ENCODE measurements at places on chromosomes 16 and 17. TPM values are rescaled to one million over a fixed set of nuclear protein-coding genes. Genes with fewer than 3 reads are reported as not detected.

The TOM1L1 gene
- 15.6 TPM for total RNA-seq

The ZFP1 gene
- total RNA-seq = 38.5 TPM

The BEAN1 gene
- total RNA-seq = 5.3 TPM

The CCL16 gene
- total RNA-seq = not detected

The FBXO39 gene
- total RNA-seq = not detected

The OTOA gene
- 0.36 TPM for total RNA-seq

The KRT24 gene
- total RNA-seq = not detected

The C16orf89 gene
- total RNA-seq = 6.9 TPM

- peak; percentile 71 for DNase-seq
Observed at GRCh38 chr17:42252597-42253550, 23.3 kb downstream of the STAT5B start.

DNA sequence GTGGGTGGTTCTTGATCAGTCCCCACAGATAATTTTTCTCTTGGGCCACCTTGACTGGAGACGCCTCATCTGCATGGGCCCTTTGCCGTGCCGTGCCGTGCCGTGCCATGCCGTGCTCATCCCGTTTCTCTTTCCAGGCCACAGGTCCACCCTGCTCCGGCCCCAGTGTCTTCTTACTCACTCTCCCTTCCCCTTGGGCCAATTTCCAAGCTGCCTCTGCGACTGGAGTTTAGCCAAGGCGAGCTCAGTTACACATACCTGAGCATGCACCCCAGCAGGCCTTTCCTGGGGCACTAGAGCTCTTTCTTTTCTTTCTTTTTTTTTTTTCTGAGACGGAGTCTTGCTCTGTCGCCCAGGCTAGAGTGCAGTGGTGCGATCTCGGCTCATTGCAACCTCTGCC is 40.5 kb upstream of the MGAT5B start:
- DNase-seq = no peak

DNA sequence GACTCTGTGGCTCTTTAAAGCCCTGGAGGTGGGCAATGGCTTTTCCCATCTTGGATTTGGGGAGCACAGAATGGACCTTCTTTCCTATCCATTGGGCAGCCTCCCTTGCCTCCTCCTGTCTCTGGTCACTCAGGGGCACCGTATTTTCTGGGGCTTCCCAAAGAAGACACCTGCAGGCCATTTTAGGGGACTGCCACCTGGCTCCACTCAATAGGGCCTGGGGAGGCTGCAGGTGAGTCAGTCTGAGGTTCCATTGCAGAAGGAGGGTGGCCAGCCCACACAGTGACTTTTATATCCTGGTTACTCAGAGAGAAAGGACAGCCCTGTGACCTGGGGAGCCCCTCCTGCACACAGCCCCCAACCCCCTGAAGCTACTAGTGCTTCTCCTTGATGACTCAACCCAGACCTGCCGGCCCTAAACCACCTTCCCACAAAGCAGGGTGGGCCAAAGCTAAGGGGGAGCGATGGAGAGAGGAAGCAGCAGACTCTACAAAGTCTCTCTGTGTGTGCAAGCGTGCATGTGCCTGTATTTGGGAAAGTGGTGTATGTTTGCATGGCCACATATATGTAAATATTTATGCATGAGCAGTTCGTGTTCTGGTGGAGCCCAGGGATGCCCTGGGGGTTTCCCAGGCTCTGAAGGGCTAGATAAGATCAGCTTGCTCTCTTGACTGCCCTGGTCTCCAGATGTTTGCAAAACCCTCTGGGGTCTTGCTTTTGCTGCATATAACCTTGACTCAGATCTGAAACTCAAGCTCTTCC is 5.0 kb downstream of the CX3CL1 start:
- no peak for DNase-seq

DNA sequence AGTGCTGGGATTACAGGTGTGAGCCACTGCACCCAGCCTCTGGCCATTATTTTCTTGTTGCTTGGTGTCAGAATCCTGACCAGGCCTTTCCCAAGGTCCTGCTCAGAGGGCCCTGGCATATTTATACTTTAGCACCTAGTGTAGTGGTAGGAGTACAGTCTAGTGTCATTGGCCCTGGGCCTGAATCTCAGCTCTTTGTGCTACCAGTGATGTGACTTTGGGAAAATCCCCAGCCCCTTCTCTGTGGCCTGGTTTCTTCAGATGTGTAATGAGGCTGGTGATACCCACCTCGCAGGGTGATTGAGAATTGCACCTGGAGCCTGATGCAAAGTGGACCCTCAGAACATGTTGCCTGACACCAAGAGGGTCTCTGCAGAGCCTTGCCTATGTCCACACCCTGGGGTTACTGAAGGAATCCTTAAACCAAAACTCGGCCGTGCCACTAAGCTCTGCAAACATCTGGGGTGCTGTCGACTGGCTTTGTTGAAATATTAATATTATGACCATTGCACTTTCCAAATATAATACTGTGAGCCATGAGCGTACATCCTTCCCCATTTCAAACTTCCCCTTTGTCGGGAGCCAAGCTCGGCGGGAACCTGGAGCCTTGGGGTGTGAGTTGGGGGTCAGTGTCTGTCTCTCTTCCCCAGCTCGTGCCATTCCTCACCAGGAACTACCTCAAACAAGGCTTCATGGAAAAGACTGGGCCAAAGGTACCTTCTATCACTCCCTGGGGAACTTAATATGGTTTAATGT is 18.0 kb upstream of the RNF135 start:
- no peak for DNase-seq

DNA sequence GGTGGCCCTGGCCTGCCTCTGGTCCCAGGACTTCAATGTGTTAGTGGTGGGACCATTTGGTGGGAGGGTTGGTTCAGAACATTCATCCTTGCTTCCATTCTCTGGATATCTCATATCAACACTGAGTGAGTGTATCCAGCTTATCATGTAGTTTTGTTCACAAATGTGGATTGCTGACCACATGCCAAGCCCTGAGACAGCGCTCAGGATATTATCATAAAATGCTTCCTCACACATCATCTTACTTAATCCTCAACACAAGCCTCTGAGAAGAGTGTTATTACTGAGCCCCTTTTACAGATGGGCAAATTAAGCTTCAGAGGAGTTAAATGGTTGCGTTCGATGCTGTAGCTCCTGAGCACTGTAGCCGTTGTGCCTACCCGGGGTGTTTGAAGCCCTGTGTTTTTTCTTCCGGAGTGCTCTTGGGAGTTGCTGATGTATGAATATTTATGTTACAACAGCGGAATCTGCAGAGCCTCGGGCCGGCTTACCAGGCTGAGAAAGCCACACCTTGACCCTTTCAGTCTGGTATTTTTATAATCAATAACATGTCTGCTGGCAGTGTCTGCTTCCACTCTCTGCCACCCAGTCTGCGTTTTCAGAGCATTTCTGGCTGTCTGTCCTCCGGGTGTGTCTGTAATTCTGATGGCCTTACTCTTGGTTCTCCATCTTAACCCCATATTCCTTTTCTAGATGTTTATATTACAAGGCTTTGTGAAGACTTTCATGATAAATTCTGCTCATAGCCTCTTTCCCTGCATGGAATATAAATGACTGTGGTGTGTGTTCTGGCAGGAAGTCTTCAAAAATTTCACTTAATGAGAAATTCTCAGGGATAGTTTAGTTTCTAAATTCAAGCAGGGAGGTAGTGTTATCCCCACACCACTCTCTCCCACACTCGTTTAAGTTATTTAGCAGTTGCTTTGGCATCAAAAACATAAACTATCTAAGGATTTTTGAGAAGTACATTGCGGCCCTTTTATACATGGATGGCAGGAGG is 2.9 kb downstream of the GLP2R start:
- no peak for DNase-seq

DNA sequence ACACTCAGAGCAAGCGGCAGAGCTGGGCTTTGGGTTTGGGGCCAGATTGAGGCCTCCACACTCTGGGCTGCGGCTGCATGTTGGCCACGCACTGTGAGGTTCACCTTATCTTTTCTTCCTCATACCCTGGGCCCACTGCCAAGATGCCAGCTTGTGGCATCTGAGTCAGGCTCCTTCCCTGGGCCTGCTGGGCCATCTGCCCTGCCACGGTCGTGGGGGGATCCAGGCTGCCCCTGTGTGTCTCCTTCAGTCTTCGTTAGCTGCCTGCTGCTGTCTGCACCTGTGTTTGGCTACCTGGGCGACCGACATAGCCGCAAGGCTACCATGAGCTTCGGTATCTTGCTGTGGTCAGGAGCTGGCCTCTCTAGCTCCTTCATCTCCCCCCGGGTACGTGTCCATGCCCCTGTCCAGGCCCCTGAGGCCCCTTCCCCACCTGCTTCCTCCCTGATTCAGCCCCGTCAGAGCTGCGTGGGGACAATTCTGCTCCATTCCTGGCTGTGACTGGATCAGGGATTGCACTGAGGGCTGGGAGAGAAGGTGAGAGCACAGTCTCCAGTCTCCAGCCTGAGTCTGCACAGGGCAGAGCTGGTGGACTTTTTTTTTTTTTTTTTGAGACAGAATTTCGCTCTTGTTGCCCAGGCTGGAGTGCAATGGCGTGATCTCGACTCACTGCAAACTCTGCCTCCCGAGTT is 11.2 kb downstream of the SPNS3 start:
- peak; percentile 81 for DNase-seq

- no peak for DNase-seq
Observed at GRCh38 chr17:14442798-14443528, 142.1 kb downstream of the HS3ST3B1 start.

- DNase-seq = no peak
Observed at GRCh38 chr17:80946449-80946848, 45.2 kb upstream of the CHMP6 start.

GRCh38 chr16:71568551-71568950 is 8.3 kb downstream of the TAT start:
- no peak for DNase-seq

- no peak for DNase-seq
Observed at GRCh38 chr16:65319621-65320231, 197.9 kb upstream of the CDH11 start.

DNA sequence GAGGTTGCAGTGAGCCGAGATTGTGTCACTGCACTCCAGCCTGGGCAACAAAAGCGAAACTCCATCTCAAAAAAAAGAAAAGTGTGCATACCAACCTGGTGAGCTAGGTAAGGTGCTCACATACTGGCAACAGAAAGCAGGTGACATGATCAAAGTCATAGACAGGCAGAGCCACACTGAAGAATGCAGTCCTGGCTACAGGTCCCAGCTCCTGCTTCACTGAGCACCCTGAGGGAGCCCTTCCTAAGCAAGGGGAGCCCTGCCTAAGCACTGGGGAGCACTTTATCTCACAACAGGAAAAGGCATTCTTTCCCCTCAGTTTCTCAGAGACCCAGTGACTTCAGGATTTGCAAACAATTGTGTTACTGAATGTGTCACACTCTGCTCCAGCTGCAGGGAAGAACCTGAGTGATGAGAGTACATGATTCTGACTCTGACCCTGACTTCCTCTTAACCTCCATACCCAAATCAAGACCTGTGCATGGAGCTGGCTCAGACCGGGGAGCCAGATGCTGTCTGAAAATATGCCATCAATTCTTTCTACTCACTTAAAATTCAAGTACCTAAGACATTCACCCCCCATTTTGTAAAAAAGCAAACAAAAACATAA is 40.5 kb downstream of the ANKRD11 start:
- no peak for DNase-seq

- no peak for DNase-seq
Observed at GRCh38 chr17:326010-326621, 26.5 kb downstream of the RPH3AL start.

DNA sequence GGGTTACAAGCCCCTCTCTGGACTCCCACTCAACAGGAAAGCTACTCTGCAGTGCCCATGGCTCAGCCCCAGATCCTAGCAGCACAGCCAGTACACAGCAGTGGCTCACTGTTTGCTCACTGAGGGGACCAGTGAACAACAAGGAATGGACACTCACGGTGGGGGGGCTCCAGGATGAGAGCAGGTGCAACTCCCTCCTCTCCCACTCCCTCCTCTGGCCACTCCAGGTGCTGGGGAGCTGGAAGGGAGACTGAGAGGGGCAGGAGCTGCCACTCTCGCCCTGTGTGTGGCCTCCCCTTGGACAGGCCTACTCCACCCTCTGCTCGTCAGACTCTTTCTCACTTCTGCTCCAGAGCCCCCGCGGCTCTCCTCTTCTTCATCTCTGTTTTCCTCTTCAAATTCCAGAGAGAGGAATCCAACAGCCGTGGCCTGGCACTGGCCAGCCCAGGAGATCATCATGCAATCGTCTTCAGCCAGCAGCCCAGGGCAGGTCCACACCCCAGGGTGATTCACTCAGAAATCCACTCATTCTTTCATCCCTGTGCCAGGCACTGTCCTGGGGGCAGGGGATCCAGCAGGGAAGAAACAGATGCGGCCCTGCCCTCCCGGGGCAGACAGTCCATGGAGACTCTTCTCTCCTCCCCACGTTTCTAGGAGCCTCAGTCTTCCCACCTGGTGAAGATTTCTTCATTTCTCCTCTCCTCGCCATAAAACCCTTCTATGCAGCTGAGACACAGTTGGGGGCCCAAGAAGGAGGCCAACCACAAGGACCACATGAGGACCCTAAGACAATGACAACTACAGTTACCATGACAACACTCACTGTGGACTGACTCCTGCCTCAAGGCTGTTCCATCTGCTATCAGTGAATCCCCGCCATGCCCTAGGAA is 30.7 kb downstream of the CFAP20 start:
- DNase-seq = no peak

GRCh38 chr16:81463296-81463890 is 18.8 kb downstream of the CMIP start:
- DNase-seq = no peak

- no peak for DNase-seq
Observed at GRCh38 chr17:48753794-48754499, 25.4 kb upstream of the HOXB13 start.

- no peak for DNase-seq
Observed at GRCh38 chr17:76309461-76309860, 1.4 kb upstream of the QRICH2 start.

DNA sequence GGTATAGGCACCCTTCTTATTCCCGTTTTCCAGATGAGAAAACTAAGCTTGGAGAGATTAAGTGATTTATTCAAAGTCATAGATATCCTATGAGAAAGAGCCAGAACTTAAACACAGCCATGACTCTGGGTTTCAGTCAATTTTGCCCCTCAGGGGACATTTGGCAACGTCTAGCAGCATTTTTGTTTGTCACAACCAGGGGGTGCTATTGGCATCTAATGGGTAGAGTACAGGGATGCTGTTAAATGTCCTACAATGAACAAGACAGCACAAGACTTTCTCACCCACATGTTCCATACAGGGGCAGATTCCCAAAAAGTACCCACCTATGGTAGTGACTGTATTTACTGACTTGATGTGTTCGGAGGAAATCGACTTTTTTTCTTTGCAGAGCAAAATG is 4.8 kb upstream of the SHISA9 start:
- no peak for DNase-seq

Measured in cerebellum (tissue), 4 donors.